ENCODE measurements at places on chromosomes 12 and 14.

DNA sequence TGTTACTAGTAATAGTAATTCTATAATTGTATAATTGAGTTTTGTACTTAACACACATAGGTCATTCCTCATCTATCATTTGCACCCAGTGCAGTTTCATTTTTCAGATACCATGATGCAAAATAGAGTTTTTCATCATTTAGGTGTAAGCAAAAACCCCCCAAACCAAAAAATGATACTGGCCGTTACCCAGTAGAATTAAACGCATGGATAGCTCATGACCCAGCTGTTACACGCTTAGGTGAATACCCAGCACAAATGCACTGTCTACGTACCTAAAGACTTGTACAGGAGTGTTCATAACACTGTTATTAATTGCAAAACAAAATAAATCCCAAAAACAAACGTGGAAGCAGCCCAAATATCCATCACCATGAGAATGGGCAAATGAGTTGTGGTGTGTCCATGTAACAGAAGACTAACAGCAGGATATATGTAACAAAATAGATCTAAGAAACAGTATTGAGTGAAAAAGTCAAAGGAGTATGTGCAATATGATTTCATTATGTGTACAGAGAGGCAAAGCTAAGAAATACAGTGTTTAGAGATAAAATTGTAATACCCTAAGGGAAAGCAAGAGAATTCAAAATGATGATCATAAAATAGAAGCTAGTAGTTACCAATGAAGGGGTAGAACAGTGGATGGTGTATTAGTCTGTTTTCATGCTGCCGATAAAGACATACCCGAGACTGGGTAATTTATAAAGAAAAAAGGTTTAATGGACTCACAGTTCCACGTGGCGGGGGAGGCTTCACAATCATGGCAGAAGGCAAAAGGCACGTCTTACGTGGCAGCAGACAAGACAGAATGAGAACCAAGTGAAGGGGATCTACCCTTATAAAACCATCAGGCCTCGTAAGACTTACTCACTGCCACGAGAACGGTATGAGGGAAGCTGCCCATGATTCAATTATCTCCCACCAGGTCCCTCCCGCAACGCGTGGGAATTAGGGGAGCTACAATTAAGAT, 49.8 kb downstream of the EID3 start:
- DNase-seq, result no peak

GRCh38 chr12:121858662-121859572, at the start of gene HPD:
HPD (minus strand) TSS chr12:121858859; CDS start chr12:121858823, 36 bp downstream.
- no peak for DNase-seq

DNA sequence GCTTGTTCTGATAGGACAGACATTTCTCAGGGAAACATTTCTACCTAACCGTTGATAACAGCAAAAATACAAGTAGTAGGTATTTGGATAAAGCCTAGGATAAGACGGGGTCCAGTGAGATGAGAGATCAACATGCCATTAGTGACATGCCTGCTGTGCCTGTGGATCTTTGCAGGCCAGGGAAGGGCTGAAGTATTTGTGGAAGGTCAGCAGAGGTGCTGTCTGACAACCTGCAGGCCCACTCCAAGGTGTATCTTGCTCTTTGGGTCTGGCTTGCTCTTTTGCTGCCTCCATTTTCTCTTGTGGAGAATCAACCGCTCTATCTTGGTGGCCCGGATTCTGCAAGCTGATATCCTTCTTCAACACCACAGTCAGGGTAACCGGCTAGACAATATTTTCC, 46.7 kb downstream of the MSRB3 start:
- no peak for DNase-seq

DNA sequence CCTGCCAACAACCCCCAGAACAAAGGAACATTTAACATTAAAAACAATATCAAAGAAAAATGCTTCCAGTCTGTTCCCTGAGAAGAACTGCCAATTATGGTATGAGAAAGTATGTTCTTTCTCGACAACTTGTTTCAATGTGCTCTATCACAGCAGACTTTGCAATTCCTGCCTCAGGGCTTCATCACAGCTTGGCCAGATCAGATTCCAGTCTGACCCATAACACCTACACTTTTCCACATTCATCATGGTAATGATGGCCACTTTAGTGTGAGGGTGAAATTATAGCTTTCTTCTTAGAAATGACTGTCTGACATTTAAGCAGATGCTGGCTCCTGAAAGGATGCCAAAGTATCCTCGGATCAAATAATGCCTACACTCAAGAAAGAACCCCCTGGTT, 17.0 kb downstream of the NEK9 start:
- no peak for DNase-seq

GRCh38 chr14:39383741-39384140, 48.5 kb downstream of the FBXO33 start:
- DNase-seq, result no peak

GRCh38 chr12:81520064-81520945, 238.8 kb downstream of the PPFIA2 start:
- DNase-seq, result no peak

- DNase-seq, result no peak
Observed at GRCh38 chr12:29783773-29784666, at the start of gene TMTC1. TMTC1 (minus strand) TSS chr12:29783942; CDS start chr12:29783751, 191 bp downstream.

GRCh38 chr12:55008944-55009585, 10.7 kb upstream of the NEUROD4 start:
- DNase-seq, result no peak

DNA sequence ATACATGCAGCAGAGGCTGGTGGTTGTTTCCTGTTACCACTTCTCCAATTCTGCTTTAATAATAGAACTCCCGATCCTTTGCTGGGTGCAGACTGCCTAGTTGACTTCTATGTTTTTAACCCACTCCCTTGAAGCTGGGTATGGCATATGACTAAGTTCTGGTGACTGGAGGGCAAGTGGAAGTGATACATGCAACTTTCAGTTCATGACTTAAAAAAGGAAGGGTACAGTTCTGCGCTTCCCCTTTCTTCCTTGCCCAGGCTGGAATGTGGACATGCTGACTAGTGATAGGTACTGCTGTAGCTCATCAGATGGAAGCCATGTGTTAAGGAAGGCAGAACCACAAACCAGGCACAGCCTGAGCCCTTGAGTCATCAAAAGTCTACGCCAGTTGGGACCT, 2.4 kb upstream of the A2M start:
- no peak for DNase-seq

GRCh38 chr12:24073170-24073810, 123.8 kb upstream of the SOX5 start:
- no peak for DNase-seq

DNA sequence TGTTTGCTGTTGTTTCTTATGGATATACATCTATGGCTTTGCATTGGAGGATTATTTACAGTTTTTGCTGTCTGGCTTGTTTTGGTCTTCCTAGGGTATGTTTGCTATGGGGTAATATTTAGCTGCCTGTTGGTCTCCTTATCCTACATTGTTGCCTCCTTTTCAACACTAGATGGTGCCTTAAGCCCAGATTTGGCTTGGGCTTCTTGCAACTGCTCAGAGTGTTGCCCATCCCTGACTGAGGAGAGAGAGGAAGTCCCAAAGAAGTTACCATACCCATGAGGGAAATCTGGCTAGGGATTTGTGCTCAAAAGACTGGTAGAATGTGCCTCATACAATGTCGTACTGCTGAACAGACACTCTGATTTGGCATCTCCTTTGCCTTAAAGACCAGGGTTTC, 94.6 kb upstream of the MUCL1 start:
- no peak for DNase-seq

DNA sequence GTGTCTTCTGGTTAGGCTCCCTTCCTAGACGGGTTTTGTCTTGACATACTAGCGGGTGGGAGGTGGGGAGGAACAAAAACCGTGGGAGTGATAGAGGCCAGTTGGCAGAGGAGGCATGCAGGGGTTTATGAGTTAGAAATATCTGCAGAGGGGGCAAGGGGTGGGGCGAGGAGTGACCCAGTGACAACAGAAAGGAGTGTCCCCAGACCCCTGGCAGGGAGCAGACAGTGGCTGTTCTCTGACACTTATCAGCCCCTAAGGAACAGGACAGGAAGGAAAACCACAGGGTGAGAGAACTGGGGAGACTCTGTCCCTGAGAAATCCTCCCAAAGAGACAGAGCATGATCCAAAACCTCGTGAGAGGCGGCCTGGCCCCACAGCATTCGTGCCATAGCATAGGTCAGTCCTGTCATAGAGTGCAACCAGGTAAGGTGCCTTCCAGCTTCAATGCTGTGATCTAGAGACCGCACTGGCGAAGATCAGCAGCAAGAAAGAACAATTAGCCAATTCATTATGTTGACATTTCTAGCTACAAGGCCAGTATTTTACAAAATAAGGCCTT, 141.4 kb downstream of the CRADD start:
- no peak for DNase-seq

DNA sequence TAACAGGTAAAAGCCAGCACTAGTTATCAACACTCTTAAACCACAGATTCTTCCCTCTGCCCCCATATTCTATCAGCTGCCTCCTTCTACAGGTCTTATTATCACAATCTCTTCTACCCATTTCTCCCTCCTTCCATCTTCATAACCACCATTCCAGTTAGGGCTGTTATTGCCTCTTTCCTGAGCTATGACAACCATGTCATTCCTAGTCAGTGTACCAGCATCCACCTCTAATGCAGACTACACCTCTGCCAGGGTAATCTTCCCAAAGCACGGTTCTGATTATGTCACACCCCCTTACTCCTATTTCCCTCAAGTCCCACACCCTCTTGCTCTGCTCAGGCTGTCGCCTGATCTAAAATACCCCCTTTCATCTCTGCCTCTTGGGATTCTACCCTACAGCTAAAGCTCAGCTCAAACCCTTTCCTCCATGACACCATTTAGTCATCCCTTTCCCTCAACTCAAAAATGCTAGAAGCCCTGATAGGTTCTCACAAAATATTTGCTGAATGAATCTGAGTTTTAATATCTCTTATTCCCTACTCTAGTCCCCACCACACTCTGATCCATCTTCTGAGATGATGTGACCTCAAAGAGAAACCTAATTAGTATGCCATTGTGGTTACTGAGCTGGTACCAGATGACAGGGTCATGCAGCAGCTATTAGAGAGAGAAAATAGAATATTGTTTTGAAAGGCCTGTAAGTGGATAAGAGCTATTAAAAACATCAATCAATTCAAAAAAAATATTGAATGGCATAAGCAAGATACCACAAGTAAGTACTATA, 11.7 kb downstream of the RACGAP1 start:
- DNase-seq, result no peak

- no peak for DNase-seq
Observed at GRCh38 chr12:75602106-75602505, 90.7 kb upstream of the KRR1 start.

- no peak for DNase-seq
Observed at GRCh38 chr12:45292486-45293195, 76.7 kb downstream of the ANO6 start.

- DNase-seq, result no peak
Observed at GRCh38 chr12:84463741-84464495, 448.7 kb downstream of the SLC6A15 start.

- no peak for DNase-seq
Observed at GRCh38 chr14:104119488-104120251, 18.7 kb upstream of the KIF26A start.

- DNase-seq, result no peak
Observed at GRCh38 chr12:63917864-63918799, 73.6 kb downstream of the SRGAP1 start.

GRCh38 chr14:92241966-92242595, 80.9 kb upstream of the SLC24A4 start:
- no peak for DNase-seq

- no peak for DNase-seq
Observed at GRCh38 chr14:90797451-90797850, 18.8 kb downstream of the TTC7B start.

DNA sequence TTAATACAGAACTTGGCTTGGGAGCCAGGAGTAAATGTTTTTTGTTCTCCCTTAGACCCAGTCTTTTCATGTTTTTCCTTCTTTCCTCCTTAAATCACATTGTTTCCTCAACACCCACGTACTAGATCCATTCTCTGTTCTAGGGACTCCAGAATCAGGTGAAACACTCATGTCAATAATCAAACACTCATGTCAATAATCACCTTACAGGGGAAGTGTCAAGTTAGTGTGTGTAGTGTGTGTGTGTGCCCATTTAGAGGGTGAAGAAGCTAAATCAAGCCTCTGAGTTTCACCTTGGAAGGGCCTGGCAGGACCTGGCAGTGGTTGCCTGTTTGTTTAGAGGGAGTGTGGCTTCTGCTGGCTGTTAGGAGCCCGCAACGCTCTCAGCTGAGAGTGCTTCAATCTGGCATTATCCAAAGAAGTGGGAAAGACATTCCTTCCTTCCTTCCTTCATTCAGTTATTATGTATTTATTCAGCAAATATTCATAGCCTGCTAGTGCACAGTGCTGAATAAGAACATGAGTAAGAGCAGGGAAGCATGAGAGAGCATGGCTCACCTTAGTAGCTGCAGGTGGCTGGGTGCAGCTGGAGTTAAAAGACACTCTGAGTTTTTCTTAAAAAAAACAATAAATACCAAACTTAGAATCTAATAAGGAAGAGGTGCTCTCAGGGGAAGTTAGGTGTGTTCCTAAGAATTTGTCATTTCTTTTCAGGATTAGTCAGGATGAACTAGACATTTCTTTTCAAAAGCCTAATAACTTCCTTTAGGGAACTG, 17.6 kb upstream of the EID3 start:
- no peak for DNase-seq

- no peak for DNase-seq
Observed at GRCh38 chr12:105270671-105271255, 34.8 kb upstream of the APPL2 start.

- no peak for DNase-seq
Observed at GRCh38 chr12:89448951-89449371, 75.6 kb downstream of the GALNT4 start.

DNA sequence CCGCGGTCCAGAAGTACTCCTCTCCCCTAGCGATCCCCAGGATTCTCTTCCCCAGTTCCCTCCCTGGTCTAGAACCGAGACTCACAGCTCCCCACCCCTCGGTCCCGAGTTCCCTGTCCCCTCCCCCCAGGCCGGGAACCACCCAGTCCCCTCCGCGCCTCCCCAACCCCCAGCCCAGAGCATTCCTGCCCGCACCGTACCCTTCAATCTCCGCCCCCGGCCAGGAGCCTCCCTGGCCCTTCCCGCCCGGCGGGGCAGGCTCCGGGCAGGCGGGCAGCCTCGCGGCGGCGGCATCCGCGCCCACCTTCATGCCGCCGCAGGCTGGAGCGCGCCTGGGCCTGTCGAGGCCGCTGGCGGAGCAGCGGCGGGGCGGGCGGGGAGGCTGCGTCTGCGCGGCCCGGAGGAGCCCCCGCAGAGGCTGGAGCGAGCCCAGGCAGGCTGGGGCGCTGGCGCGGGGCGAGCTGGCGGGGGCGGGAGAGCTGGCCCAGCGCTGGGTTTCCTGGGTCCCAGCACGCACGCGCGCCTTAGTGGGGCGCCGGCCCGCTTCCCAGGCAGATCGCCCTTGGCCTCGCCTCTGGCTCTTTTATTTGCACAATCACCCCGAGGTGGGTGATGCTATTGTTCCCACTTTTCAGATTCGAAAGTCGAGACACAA, 22.2 kb upstream of the GPR132 start:
- no peak for DNase-seq
